ENCODE measurements at places on chromosomes 6 and 20.

- no peak for DNase-seq
Measured at GRCh38 chr6:6003621-6004366, 2.9 kb downstream of the NRN1 start.

- DNase-seq, result no peak
Measured at GRCh38 chr6:12886961-12887775, 170.6 kb downstream of the PHACTR1 start.

- no peak for DNase-seq
Measured at GRCh38 chr6:22958677-22959076, 389.3 kb downstream of the HDGFL1 start.

DNA sequence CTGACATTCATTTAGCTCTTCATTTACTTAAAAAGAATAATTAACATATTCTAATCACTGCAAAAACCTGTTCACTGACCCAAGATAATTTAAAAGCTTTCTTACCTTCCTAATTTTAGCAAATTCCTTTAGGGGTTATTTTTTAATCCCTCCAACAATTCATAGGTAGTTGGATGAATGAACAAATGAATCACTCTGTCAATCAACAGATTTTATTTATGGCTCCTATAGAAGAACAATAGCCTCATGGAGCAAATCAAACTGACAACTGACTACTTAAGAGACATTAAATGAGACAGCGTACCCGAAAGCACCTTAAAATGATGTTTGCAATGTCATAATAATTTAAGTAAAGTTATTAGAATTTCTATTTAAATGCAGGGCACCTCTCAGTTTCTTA is 31.5 kb upstream of the GJA1 start:
- DNase-seq, result no peak

DNA sequence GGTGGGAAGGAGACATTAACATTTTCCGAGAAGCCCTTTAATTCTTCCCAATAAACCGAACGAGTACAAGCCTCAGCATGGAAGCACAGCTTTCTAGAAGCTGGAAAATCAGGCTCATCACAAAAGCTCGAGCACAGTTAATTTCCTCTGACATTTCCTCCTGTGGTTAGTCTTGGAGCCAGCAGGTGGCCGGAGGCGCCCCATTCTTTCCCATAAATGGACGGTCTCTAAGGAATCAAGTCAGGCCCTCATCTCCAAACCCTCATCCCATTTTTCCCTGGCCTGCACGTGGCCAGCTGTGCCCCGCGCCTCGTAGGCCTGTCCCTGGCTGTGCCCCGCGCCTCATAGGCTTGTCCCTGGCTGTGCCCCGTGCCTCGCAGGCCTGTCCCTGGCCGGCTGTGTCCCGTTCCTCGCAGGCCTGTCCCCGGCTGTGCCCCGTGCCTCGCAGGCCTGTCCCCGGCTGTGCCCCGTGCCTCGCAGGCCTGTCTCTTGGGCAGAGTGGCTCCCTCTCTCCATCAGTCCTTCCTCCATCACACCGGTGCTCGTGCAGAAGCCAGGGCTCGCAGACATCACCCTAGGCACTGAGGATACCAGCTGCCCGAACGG is 19.7 kb upstream of the NTSR1 start:
- DNase-seq, result no peak

DNA sequence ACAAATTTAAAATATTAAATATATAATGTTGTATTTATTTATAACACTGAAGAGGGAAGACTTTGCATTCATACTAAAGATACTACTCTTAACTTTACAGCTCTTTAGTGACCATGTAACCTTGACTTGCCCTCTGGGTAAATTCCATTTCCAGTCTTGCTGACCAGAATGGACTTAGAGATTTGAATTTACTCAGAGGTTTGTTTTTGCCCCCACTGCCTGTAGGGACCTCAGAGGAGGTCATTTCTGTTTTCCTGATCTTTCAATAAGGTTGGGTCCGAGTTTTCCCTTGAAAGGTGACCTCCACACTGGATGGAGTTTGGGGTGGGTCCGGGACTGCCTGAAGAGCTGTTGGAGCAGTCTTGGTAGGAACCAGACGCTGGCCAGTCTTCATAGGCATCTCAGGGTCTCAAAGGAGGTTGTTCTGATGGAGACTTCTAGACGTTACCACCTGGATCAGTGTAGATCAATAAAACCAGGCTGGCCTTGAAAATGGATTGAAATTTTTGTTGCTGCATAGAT is 26.0 kb downstream of the DCBLD1 start:
- no peak for DNase-seq

Measured in stimulated activated CD8-positive, alpha-beta memory T cell treated with anti-CD3 and anti-CD28 coated beads, Interleukin-2, amount 100 ng/mL, for 48 hours (primary cell).